ENCODE measurements at places on chromosomes 7 and 10.

GRCh38 chr10:106571192-106571946 lies 593.1 kb downstream of the SORCS1 start:
- no peak for DNase-seq

DNA sequence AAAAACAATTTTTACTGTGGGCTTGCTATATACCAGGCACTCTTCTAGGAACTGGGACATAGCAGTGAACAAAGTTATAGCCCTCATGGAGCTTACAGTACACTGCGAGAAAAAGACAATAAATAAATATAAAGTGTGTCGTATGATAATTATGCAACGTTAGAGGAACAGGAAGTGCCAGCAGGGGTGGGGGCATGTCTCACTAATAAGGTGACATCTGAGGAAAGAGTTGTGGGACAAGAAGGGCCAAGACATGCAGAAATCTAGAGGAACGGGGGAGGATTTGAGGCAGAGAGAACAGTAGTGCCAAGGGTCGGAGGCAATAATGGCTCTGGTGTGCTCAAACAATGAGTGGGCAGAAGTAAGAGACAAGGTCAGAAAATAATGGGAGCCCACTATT lies 52.8 kb downstream of the LMBR1 start:
- DNase-seq: no peak

GRCh38 chr10:121914661-121915060 lies 13.2 kb downstream of the ATE1 start:
- no peak for DNase-seq

DNA sequence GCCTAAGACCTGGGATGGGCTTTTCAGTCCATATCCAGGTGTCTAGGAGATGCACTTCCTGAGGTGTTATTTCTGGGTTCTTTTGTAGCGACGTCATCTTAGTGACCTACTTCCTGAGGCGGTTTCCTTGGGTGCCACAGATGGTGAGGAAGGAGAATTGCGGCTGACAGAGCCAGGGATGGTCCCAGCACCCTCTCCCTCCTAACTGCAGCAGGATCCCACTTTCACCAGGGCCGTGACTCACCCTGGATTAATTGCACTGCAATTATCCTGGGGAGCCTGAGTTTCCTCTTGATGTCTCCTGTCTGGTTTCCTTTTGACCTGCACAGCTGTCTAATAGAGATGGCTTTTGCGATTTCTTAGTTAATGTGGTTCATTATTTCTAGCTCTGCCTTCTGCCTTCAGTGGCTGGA lies 271.7 kb downstream of the TCF7L2 start:
- no peak for DNase-seq

- no peak for DNase-seq
These were observed 70.2 kb upstream of the LAMB4 start for GRCh38 chr7:108200326-108200725.

- no peak for DNase-seq
These were observed 16.8 kb downstream of the OCM2 start for GRCh38 chr7:97973206-97973658.

DNA sequence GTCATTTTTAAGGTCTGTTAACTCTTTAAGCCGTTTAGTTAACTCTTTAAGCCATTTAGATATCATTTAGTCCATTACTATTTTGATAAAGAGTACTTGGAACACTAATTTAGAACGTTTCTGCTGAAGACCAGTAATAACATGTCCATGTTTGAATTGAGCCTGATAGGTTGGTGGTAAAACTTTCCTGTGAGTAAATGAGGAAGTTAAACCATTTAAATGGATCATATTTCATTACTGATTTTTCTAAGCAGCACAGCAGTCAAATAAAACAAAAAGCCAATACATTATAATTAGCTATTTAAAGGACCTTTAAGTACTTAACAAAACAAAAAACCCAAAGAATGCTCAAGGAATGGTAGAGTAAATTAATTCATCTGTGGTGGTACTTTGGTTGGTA lies 29.4 kb downstream of the PHTF2 start:
- DNase-seq: no peak
